ENCODE measurements at places on chromosomes 2 and 18. TPM values are rescaled to one million over a fixed set of nuclear protein-coding genes. Genes with fewer than 3 reads are reported as not detected.

Gene SLC5A7
- total RNA-seq = not detected

Gene ALK
- total RNA-seq = not detected

Gene SCYGR4
- total RNA-seq = not detected

Gene TMEM17
- not detected for total RNA-seq

Gene CD207
- not detected for total RNA-seq

Gene ABHD3
- 63.0 TPM for total RNA-seq

Gene ABCG5
- not detected for total RNA-seq

Gene CYS1
- total RNA-seq = not detected

Gene PDE11A
- total RNA-seq = not detected

Gene SLC9A4
- 0.08 TPM for total RNA-seq

Gene GLI2
- total RNA-seq = not detected

Gene FLACC1
- total RNA-seq = 10.0 TPM

Gene STON1
- total RNA-seq = 4.4 TPM

Gene MC5R
- total RNA-seq = not detected

Gene LYPD1
- not detected for total RNA-seq
